Stimulated activated CD4-positive, alpha-beta T cell treated with anti-CD3 and anti-CD28 coated beads, Interleukin-15, amount 100 ng/mL, for 1 hour (primary cell): ENCODE measurements at places on chromosomes 7 and 10.

DNA sequence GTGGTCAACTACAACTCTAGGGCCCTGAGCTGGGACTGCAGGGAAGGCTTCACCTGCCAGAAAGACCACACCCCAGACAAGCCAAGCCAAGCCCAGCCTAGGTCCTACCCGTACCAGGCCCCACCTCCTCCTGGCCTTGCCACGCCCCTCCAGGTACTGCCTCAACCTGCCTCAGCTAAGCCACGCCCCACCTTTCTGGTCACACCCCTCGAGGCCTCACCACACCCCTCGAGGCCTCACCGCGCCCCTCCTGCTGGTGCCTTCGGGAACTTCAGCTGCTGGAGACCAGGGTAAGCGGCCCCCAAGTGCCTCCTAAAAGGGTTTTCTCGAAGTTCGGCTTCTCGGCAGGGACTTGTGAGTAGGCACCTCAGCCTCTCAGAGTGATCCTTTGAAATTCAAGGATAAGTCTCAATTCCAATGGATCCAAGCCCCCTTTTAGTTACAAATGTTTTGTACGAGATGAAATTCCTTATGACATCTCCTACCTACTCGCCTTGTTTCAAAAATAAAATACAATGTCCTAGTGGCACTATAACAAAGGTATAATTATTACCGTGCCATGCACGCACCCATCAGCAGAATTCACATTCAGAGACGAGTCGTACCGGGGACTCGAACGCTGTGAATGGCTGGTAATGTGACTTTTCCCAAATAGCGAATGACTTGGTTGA is 171.2 kb downstream of the ARHGAP21 start:
- no peak for DNase-seq

- no peak for DNase-seq
Measured at GRCh38 chr10:49281461-49281860, 17.5 kb upstream of the C10orf71 start.

- DNase-seq = no peak
Measured at GRCh38 chr10:98217801-98218200, 50.2 kb downstream of the LOXL4 start.

DNA sequence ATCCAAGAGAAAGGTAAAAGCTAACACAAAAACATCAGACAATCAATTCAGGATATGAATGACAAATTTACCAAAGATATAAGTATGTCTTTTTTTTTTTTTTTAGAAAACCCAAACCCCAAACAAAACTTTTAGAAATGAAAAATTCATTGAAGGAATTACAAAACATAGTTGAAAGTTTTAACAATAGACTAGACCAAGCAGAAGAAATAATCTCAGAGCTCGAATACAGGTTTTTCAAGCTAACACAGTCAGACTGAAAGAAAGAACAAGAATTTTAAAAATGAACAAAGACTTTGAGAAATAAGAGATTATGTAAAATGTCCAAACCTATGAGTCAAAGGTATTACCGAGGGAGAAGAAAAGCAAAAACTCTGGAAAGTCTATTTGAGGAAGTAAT is 198.3 kb upstream of the SLC26A5 start:
- DNase-seq = no peak
